ENCODE measurements at places on chromosomes 5 and 9. TPM values are rescaled to one million over a fixed set of nuclear protein-coding genes. Genes with fewer than 3 reads are reported as not detected.

DNA sequence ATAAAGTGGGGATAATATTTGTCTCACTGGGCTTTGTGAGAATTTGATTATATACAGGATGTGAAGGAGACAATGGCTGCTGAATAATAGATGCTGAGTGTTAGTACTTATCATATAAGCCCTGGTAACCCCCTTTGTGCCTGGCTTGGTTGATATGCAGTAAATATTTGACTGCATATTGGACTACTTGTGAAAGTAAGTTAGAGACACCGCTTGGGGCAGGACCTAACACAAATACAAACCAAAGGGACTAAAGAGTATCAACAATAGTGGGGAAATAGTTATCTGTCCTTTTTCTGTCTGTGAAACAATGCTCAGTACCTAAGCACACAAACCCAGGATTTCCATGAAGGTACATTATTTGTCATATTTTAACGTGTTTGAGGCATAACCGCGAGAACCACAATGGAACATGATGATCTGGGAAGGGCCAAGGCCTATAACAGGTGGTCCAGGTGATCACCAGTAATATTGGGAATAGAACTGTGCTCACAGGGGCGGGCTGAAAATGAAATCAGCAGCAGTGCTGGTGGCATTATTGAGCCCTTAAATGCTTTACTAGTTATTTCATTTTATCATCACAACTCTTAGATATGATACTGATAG is 138.2 kb upstream of the SMARCA2 start:
- ATAC-seq, result no peak

Gene ZNG1E
- 73.0 TPM for total RNA-seq

DNA sequence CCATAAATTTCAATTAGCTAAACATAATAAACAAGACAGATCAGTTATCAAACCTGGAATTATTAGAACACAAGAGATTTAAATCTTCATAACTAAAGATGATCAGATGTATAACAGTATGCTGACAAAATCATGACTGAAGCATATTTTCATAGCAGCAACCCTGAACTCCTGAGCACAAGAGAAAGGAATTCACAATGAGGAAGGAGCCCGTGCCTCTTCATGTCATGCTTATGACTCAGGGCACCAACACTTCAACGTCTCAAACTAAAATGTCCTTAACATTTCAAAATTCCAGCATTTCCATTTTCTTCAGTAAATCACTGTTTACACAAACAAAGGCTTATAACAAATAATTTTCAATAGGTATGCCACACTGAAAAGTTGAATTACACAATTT is 6.7 kb downstream of the AP3B1 start:
- no peak for ATAC-seq

DNA sequence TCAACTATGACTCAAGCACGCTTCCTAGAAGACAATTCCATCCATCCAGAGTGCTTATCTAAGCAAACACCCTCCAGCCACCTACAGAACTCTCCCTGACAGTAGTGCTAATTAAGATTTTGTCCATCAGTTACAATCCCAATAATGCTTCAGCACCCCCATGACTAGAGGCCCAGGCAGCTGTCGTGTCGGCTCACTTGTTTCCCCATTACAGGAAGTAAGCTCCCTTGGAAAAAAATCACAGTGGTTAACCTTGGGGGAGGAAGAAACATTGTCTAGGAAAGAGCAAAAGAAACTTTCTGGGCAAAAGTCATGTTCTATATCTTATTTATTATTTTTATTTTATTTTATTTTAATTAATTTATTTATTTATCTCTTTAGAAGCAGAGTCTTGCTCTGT is 108.8 kb upstream of the LPAR1 start:
- no peak for ATAC-seq

- peak; percentile 98 for ATAC-seq
Observed at GRCh38 chr9:127707766-127708165, 978 bp downstream of the CFAP157 start.

DNA sequence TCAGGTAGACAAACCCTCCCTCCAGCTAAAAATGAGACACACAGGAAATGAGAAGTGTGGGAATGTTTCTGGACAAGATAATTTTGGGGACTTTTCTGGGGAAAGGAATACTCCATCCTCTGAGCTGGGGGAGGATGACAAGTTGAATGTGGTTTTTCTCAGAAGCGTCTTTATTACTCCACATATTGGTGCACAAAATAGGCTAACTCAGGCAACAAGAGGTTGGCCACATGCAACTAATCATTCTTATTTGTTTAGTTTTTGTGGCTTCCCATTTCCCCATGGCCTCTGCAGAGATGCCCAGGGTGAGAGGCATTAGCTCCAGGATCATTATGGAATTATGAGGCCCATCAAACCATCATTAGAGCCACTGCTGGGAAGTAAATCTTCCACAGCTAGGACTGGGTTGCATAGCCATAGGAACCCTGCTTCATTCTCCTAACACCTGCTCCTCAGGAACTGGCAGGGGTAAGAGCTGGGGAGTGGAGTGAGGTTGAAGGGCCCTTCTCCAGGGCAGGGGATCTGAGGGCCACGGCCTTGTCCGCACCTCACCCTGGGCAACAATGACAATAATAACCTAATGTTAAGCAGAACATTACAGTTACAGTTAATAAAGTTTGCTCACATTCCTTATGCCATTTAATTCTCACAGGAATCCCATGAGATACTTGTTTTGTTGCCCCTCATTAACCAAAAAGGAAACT is 9.3 kb upstream of the SIL1 start:
- ATAC-seq, result no peak

DNA sequence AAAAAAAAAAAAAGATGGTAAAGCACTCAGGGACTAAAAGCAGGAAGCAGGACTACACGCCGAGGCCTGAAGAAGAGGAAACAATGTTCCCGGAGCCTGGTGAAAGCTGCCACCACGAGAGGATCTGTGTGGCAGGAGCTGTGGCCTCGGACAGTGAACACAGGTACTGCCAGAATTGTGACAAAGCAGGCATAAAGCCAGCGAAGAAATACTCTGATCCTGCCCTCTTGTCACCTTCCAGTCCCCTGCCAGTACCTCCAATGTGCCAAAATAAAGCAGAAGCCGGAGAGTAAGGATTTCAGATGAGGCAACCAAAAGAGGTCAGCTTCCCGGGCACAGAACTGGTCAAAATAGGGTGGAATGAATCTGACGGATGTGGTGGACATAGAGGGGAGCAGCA is 211.5 kb upstream of the TARS1 start:
- no peak for ATAC-seq

GRCh38 chr5:118984602-118985001 is 3.7 kb downstream of the DTWD2 start:
- ATAC-seq, result no peak

Gene SPATA31C1
- total RNA-seq, result 0.08 TPM

Gene SPATA31A3
- total RNA-seq, result not detected

- no peak for ATAC-seq
Observed at GRCh38 chr5:114101153-114101552, 260.7 kb upstream of the KCNN2 start.

DNA sequence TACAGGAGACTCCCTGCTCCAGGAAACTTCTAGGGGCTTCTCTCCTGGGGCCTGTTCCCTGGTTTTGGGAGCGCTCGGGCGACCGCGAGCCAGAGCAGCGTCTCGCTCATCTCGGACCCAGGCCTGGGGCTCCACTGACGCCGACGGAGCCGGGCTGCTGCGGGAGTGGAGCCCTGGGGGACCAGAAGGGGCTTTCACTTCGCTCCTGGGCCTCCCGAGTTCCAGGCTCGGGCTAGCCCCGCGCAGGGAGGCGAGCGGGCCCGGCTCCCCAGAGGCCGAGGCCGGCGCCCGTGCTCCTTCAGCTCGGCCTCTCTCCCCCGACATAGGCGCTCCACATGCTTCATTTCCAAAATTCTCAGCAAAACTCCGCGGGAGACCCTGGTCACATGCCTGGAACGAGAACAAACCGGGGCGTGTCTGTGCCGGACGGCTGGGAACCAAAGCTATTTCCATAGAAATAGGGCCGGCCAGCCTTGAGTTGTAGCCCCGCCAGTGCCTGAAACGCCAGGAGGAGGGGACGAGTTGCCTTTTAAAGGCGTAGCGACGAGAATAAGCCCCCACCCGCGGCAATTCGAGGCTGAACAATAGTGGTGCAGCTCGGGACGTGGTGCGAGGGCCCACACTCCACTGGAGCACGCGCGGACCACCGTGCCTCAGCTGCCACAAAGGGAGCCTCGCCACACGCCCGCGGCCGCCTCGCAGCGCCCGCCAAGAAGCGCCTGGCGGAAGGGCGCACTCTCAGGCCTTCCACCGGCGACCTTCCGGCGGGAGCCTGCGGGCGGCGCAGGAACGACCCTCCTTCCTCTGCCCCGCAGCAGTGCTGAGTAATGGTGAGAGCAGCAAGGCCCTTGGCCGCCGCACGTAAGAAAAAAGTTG is 1.1 kb upstream of the G3BP1 start:
- peak; percentile 27 for ATAC-seq

Gene NPR2
- 11.1 TPM for total RNA-seq

GRCh38 chr9:113388833-113389232 is 12.0 kb upstream of the HDHD3 start:
- ATAC-seq, result no peak

DNA sequence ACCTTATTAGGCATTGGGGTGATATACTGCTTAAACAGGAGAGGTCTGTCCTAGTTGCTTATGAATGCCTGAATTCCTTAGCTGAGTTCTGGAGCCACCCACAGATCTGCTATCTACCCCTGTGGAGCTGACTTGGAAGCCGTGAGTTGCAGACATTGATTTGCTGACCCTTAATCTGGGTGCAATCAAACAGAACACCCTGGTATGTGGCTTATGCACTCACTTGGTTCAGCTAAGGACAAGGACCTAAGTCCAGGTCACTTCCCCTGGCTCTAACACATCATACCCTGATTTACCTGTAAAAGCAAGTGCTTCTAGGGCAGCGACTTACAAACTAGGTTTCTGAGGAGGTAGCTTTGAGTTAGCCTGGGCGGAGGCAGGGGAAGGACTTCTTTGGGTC is 41.6 kb upstream of the TLR4 start:
- no peak for ATAC-seq

DNA sequence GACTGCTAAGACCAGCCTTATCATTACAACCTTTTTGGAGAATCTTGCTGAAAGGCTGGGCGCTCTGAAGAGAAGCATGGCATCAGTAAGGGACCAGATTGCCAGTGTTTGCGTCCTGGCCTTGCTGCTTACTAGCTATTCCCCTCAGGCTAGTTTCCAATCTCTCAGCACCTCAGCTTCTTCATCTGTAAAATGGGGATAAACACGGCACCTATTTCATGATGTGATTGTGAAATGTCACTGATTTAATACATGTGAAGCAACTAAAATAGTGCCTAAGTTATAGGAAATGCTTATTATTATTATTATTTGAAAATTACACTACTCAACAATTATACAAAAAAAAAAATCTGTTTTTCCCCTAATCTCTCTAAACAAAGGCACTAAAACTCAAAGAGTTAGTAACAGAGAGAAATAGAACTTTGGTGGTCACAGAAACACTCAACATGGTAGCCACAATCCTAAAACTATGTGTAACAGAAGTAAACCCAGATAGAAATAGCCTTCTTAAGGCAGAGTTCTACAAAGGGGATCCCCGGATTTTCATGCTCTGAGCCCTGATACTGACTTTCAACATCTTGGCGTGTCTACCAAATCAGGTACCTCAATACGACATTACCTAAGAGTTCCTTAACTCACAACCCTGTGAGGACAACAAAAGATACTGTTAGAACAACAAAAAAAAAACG is 62.0 kb downstream of the ENC1 start:
- peak; percentile 56 for ATAC-seq

Gene F2RL1
- total RNA-seq, result 0.85 TPM

DNA sequence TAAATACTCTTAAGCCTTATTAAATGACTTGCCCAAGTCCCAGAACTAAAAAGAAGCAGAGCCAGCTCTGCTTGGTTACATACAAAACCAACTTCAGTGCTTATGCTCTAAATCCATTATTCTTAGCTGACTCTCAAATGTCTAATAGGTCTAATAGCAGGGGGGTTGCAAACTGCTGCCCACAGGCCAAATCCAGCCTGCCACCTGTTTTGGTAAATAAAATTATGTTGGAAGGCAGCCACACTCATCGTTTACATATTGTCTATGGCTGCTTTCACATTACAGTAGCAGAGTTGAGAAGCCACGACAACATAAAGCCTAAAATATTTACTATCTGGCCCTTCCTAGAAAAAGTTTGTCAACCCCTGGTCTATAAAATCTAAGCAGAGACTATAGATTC is 69.0 kb downstream of the KLHL3 start:
- ATAC-seq, result no peak

Gene FBXW11
- total RNA-seq, result 48.1 TPM

Gene MARVELD2
- total RNA-seq, result 0.37 TPM

DNA sequence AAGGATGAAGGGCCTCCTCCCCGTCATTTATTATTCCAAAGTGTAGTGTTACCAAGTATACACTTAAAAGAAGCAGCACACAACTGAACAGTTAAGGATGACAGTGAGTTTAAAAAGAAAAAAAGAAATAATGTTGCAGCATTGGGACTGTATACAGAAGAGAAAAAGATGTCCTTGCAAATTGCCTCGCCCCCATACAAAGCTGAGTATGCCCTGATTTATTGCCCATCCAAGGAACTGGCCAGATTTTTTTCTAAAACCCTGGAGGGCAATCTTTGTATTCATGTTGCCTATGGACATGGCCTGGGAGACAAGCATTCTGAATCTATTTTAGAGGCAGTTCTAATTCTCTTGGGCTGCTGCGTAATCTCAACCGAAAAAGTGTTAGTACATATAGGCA is 182.7 kb upstream of the NR4A3 start:
- no peak for ATAC-seq

Gene ARHGEF39
- 9.4 TPM for total RNA-seq

Gene MEGF9
- total RNA-seq, result 3.3 TPM

Gene SAP30L
- total RNA-seq, result 28.9 TPM

GRCh38 chr5:164832516-164832915 is 1327.1 kb downstream of the MAT2B start:
- ATAC-seq, result no peak

GRCh38 chr9:109244179-109245132 is 76.4 kb downstream of the EPB41L4B start:
- ATAC-seq, result peak; percentile 66

DNA sequence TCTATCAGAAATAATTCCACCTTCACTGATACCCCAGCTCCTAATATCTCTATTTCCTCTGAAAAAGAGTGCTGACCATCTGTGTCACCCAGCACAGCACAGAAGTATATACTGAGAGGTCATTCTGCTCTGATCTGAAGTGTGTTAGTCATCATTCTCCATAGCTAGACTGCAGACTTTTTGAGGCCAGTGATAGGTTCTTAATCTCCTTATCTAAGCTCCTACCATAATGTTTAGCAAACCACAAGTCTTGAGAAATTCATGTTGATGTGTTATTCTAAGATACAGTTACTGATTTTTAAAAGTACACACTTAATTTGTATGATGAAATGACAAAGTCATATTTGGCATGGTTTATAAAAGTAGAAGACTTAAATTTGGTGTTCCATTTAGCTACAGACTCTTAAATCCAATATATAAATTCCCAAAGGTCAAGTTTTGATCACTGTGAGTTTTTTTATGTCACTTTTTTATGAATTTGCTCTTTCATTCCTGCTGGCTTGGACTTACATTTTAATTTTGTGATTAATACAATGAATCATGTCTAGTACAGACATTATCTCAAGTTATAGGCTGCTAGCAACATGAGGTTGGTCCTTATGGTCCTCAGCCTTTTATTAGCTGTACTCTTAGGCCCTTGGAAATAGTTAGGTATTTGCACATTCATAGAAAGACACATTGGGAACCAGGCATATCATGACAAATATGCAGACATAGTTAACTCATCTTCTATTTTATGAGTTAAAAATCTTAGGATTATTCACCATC is 380.8 kb downstream of the EBF1 start:
- no peak for ATAC-seq

GRCh38 chr5:163445345-163445744 is 8.0 kb downstream of the CCNG1 start:
- ATAC-seq, result no peak

- ATAC-seq, result no peak
Observed at GRCh38 chr5:97417986-97418385, 234.9 kb upstream of the RIOK2 start.

Data from activated T-helper 17 cell treated with anti-CD3 and anti-CD28 coated beads, Interleukin-2, amount 50 U/mL, for 72 hours (primary cell).